ENCODE measurements at places on chromosomes 1 and 21. TPM values are rescaled to one million over a fixed set of nuclear protein-coding genes. Genes with fewer than 3 reads are reported as not detected.

Gene OR2M2
- polyA plus RNA-seq = not detected

Gene LAMC1
- 16.6 TPM for polyA plus RNA-seq

Gene SPAG17
- polyA plus RNA-seq = not detected

Gene PDE4B
- 1.9 TPM for polyA plus RNA-seq

Data from liver (tissue), 10 donors.